ENCODE measurements at places on chromosomes 12 and 14. TPM values are rescaled to one million over a fixed set of nuclear protein-coding genes. Genes with fewer than 3 reads are reported as not detected.

Gene CYP27B1
- total RNA-seq = 0.19 TPM

Gene OLR1
- total RNA-seq = not detected

Gene MPHOSPH9
- 47.1 TPM for total RNA-seq

Gene PSMC1
- 246 TPM for total RNA-seq

Gene SERPINA9
- not detected for total RNA-seq
